ENCODE measurements at places on chromosomes 11 and 22.
A peak's percentile ranks its signal among the peaks of the same experiment; 100 is the strongest.

DNA sequence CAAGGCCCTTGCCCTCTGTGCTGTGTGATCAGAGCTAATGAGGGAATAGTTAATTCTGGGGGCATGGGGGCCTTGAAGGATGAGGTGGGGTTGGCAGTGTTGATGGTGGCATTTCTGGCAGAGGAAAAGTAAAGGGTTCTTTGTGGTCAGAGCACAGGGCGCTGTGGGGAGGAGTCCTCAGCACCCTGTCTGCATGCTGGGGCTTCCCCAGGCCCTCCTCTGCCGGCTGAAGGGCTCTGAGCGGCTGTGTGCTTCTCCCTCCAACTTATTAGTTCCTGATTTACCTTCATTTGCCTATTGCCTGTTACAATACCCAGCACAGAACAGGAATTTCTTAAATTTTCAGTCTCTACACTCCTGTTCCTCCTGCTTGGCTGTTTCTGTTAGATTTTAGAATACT lies 122.8 kb downstream of the HIPK3 start:
- DNase-seq: no peak

DNA sequence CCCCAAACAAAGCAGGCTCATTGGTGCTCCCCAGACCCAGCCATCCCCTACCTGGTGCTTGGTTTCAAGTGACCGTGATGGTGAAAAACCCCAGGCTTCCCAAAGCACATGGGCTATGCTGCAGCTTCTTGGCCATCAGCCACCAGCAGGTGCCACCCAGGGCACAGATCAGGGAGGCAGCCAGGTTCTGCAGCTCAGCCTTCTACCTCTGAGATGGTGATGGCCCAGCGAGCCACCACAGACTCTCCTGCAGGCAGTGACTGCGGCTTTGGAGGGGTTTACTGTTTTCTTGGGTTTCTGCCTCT lies 70.0 kb upstream of the ALX4 start:
- DNase-seq: no peak

- no peak for DNase-seq
Measured at GRCh38 chr11:34851916-34852315, 64.3 kb downstream of the APIP start.

DNA sequence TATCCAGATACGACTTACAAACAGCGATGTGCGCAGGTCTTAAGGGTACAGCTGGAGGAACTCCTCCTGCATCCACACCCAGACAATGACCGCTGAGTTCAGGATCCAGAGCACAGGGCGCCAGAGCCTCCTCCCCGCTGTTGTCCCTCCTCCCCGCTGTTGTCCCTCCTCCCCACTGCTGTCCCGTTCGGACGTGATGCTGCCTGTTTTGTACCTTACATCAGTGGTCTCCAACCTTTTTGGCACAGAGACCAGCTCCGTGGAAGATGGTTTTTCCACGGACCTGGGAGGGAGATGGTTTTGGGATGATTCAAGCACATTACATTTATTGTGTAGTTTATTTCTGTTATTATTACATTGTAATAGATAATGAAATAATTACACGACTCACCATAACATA lies 62.0 kb downstream of the PHF21B start:
- DNase-seq: no peak

DNA sequence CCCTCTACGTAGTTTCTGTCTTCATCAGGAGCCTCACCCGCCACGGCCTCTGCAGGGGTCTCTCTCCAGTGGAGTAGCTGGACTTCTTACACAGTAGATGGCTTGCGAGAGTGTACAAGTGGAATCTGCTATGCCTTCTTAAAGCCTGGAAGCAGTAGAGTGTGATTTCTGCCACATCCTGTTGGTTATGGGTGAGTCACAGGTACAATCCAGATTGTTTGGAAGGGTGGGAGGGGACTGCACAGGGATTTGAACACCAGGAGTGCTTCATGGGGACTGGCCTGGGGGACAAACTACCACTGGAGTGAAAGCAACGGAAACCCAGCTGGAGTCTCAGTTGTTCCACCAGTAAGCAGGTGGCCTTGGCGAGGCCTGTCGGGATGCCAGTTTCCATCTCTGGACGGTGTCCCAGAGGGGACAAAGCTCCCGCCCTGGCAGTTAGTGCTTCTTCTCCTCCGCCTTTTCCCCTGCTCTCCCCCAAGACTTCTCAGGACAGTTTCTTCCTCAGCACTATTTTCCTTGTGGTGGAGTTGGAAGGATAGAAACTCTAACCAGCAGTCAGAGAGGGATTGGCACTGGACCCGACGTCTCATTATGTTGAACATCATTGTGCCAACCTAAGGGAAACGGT lies 85.0 kb upstream of the RCN1 start:
- DNase-seq: no peak

DNA sequence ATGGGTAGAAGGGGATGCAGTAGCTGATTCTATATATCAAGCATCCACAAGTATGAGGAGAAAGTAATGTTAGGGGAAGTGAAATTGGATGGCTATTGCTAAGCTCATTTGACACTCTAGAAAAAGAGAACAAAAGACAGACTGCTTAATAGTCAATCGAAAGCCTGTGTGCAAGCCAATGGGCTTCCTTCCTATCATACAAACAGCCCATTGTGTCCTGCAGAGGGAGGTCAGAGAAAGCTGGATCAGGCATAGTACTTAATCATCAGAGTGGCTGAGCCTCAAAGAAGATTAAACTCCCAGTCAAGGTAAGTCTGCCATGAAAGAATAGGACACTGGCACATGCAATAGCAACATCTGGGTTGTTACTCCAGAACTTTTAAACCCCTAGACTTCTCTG lies 50.9 kb upstream of the PGR start:
- no peak for DNase-seq

GRCh38 chr11:128201801-128202200 lies 385.6 kb downstream of the ETS1 start:
- DNase-seq: no peak

GRCh38 chr11:123216249-123216648 lies 21.2 kb upstream of the CLMP start:
- DNase-seq: no peak

DNA sequence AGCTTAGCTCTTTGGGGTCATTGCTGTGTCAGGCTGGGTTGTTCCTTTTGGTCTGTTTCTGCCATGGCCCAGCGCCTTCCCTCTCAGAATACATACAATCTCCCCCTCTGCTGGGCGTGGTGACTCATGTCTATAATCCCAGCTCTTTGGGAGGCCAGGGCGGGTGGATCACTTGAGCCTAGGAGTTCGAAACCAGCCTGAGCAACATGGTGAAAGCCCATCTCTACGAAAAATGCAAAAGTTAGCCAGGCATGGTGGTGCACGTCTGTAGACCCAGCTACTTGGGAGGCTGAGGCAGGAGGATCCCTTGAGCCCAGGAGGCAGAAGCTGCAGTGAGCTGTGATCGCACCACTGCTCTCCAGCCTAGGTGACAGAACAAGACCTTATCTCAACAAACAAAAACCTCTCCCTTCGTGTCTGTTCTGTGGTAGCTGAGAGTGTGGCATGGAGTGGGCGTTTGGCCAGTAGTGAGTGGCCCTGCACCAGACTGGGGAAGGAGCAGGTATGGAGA lies 46.7 kb upstream of the RAB1B start:
- DNase-seq: no peak

GRCh38 chr11:44652901-44653644 lies 73.7 kb upstream of the TSPAN18 start:
- no peak for DNase-seq

GRCh38 chr11:94771951-94772350 lies 3.8 kb downstream of the AMOTL1 start:
- DNase-seq: no peak

DNA sequence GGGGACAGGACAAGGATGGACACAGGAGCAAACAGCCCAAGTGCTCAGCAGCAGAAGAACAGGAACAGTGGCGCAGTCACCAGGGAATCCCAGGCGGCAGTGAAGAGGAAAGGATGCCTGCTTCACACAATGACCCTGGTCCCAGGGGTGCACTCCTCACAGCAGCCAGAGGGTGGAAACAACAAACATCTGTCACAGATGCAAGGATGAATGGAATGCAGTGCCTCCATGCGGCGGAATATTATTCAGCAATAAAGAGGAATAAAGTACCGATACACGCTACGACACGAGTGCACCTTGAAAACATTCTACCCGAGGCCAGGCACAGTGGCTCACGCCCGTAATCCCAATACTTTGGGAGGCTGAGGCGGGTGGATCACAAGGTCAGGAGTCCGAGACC lies 12.7 kb downstream of the CSNK1E start:
- no peak for DNase-seq

DNA sequence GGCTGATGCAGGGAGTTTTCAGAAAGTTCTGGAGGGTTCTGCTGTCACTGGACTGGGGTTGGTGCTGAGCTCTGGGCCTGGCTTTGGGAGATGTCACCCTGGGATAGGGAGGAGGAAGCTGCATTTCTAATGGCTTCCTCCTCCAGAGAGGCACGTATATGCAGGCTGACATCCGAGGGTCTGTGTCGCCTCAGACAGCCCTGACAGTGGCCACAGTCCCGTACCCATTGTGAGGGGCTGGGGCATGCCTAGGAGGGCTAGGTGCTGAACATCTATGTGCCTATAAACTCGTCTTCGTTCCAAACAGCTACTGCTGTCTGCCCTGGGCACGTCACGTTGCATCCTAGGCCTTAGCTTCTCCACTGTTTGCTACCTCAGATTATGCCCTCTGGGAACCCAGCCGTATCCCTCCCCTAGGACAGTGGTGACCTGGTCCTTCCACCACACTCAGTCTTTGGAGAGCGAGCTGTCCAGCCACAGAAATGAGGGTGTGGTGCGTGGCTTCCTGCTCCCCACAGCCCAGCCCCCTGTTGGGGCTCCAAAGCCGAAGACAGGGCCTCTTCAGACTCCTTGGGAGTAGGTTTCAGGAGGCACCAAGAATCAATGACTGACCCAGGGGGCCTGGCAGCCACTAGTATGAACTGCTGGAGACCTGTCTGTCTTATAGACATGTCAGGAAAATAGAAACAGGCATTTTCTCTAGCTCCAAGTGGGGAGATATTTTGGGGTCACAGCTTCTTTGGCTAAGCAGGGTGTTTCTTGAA lies 26.4 kb downstream of the ADAMTS15 start:
- DNase-seq: no peak

- DNase-seq: peak; percentile 27
Measured at GRCh38 chr22:44260216-44261035, 52.3 kb downstream of the SHISAL1 start.

DNA sequence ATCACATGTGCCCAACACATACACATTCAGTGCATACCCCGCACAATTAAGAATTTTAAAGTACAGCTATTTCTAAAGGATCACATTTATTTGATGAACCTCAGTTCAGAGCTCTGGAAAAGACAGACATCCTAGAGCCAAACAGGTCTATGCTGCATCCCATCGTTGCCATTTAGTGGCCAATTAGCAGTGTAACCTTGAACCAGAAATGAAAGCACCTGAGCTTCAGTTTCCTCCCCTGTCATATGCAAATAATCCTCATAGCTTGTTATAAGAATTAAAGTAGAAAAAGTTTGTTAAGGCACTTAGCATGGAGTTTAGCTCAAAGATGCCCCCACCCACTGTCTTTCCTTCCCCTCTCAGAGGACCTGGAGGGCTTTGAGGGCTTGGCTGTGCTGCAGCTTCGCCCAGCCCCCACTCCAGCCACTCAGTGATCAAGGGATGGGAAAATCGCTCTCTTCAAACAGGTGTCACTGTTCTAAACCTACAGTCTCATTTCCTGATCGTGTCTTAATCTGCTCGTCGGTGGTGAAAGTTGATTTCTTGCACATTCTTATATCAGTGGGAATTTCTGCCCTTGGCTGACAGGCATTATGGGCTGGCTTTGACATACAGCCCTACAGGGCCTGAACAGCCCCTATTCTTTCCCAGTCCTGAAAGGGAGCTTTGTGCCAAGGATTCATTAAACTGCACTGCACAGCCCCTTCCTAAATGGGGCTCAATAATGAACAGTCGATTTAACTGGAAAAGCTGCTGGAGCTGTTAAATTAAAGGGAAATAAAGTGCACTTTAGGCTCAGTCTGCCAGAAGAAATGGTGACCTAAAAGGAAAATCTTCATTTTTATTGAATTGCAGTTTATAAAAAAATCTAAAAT lies 23.3 kb upstream of the FAM181B start:
- DNase-seq: no peak

DNA sequence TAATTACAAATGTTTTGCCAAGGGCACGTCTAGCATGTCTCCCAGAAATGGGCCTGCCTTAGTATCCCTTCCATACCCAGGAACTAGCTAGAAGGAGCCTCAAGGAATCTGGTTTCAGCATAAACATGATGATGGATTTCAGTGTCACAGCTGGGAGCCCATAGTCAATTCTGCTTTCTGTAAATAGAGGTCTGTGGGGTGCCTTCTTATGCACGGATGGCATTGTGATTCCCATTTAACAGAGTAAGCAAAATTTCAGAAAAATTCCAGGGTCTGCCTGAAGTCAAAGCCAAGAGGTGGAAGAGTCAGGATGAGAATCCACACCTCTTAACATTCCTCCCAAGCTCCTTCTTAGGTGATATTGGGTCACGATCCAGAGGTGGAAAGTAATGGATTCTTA lies 12.1 kb downstream of the DUSP18 start:
- no peak for DNase-seq

DNA sequence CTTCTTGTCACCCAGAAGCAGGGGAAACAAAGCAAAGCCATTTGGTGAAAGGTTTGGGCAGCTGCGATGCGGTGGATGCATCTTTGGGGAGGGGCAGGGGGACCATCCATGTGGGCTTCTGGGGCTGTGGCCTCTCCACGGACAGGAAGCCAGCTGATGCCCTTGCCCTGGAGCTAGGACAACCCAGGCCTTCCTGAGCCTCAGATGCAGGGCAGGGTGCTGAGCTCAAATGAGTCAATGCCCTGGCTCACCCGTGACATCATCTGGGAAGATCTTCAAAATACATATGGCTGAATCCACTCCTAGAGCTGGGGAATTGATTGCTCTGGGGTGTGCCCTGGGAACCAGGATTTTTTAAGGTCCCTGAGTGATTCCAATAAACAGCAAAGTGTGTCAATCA lies 1418.2 kb downstream of the TBC1D22A start:
- DNase-seq: no peak

DNA sequence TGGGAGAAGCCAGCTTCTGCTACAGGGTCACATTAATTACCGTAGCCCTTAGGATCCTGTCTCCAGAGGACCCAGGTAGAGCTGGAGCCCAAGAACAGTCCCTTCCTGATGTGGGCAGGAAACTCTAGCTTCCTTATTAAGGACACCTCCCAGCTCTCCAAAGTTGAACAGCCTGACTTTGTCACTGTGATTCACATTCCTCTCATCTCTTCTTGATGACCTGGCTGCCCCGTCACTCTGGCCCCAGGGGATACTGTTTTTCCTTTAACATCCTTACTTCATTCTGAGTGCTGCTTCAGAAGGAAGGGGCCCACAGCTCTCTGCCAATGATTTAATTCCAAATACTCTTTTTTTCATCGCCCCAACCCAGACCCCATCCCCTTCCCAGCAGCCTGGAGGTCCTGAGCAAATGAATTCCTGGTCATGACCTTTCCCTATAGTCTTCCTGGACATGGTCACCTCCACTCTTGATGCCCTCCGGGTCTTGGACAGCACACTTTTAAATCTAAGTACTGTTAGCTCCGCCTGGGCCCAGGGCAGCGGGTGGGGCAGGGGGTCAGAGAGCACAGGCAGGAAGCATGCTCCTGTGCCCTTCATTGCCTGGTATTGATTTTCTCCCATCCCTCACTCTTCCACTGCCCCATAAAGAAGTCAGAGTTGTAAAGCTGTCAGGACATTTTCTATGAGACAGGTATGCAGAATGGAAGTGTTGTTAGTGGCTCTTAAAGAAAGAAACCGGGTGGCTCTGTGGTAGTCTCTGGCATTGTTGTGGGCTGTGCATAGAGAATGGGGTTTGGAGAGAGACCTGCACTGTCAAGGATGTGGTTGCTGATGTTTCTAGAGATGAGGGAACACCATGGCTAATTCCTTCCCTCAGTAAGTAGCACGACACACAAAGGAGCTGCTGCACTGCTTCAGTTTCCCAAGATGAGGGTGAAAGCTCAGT lies 22.3 kb upstream of the SPON1 start:
- DNase-seq: no peak

- no peak for DNase-seq
Measured at GRCh38 chr11:66971488-66971887, 3.6 kb upstream of the C11orf86 start.
